ENCODE measurements at places on chromosomes 4 and X.

GRCh38 chr4:82583897-82584587 is 22.3 kb upstream of the TMEM150C start:
- no peak for DNase-seq

- DNase-seq = no peak
These were observed 6.7 kb upstream of the RUFY3 start for GRCh38 chr4:70715097-70715496.

DNA sequence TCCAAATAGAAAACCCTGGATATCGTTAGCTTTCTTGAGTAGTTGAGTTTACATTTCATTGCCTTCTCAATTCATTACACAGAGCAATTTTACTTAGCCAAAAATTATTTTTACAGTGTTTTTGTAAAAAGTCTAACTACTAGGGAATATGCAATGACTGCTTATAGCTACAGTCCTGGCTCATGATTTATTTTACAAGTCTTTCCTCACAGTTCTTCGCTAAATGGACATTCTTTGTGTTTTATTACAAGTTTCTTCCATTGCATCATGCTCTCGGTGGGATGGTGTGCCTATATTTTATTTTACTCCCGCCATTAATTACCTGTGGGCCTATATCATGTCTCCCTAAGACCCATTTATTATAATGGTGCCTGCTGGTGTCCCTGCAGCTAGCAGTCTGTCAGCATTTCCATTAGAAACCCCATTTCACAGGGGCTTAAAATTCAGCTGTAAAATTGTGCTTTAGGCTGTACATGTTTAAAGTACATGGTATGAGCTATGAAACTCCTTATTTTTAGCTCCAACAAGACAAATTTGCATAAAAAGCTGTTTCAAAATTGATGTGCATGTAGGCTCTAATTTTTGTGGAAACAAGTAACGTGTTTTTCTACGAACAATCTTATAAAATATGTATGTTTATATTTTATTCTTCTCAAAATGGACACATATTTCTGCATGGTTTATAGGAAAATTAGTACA is 227.4 kb downstream of the SLC7A11 start:
- no peak for DNase-seq

GRCh38 chr4:30429813-30430761 is 290.1 kb upstream of the PCDH7 start:
- DNase-seq = no peak

- DNase-seq = no peak
These were observed 1679.2 kb upstream of the TENM3 start for GRCh38 chr4:180564026-180564425.

GRCh38 chr4:24235618-24236017 is 345.8 kb upstream of the PPARGC1A start:
- DNase-seq = no peak

DNA sequence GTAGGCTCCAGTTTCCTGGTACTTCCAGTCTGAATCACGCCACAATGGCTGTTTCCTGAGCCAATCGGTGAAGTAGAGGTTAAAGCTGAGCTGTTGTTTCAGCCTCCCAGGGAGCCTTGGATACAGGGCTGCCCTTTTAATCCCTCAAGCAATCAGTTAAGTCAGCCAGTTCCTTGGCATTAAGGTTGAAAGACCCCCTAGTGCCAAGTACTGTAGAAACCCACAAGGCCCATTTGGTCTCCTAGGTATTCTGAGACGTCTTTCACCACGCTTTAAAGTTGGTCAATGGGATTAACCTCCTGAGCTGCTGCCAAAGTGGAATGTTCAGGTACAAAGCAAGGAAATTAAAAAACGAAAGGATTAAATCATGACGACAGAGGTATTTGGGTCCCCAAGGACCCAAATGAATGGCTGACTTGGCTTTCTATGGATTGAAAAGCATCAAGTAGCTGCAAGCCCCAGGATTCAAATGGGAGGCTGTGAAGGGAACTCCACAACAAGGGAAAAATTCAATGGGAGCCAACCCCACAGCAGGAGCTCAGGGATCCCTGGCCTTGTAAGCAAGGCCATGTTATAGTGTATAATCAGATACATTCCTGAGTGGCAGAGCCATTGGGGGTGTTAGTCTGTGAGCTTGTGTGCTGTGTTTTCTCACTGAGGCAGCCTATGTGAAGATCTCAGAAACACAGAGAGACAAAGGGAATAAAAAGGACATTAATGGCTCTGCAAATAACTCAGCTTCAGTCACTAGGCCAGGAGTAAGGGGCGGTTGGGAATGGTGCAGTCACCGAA is 86.0 kb downstream of the ATG4A start:
- no peak for DNase-seq

GRCh38 chrX:102708900-102709299 is 3.3 kb upstream of the GPRASP2 start:
- DNase-seq = no peak

DNA sequence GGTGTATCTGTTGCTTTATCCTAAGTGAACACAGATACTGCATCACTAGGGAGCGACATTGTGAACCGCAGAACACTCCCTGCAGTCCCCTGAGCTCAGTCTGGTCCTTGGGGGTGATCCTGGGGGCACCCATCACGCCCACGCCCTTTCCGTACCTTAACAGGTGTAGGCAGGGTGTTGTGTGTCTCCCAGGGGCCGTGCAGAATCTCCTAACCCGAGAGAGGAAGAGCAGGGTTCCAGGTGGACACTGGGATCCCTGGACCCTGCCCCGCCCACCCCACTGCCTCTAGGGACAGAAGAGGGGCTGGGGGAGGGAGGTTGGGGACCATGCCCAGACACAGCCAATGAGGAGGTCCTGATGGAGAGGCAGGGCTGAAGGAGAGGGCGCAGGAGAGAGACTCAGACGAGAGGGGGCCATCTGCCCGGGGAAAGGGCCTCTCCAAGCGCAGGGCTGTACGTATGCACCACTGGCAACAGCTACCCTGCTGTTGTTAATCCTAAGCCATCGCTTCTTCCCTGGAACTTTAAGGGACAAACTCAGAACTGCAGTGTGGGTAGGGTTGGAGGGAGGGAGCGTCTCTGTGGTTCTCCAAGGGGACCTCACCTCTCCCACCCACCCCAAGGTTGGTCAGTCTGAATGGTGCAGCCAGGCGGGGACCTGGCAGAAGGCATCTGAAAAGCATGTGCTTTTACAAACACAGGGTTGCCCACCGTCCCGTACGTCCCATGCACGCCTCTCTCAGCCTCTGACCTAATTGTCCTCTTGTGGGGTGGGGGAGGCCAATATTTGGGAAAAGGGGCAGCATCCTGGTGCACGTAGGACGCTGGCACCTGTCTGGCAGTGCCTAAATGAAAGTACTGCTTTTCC is 2.5 kb downstream of the P2RY8 start:
- peak; percentile 29 for DNase-seq

DNA sequence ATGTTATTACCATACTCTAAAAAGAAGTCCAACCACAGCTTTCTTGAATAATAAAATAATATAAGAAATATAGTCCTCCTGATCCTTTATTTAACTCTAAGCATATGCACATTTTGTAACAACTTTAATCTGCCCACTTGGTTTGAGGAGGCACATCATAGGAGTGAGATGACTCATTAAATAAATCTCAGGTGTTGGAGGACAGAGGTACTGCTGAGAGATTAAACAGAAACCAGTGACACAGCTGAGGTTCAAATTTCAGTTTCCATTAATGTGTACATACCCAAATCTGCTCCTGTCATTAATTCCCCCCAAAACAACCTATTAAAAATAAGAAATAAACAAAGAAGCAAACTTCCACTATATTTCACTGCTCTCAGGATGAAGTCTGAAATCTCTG is 211.0 kb downstream of the KCTD8 start:
- no peak for DNase-seq

DNA sequence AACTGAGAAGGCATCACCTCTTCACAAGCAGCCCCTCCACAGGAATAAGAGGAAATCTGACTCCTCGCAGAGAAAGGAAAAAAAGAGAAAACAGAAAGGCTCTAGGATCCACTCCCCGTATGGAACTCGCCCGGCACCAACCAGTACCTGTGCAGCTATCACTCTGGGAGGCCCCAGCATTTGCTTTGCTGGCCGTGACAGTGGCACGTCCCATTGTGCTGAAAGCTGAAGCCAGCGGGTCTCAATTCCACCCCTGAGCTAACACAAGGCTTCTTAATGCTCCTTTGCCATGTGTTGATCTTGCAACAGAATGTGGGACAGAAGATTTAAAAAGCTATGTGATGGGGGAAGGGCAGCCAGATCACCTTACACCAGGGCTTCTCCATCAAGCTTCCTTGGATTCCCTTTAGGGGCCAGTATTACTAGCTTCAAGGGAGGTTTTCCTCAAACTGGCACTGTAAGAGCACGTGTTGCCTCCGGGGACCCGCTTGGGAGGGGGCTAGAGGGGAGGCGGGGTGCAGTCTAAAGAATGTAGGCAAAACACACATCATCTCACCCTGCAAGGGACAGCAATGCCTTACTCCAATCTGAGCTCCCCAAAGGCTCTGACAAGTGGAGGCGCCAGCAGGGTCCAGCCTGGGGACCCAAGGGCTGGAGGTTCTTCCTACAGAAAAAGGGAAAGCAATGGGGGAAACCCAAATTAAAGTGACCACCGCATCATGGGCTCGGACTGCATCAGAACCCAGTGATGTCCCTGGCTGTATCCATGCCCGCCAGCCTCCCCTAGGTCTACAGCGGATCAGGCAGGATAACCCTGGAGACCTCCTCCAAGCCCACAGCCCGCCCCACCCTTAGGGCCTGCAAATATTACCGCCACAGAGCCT is 1.2 kb downstream of the USP46 start:
- DNase-seq = no peak

DNA sequence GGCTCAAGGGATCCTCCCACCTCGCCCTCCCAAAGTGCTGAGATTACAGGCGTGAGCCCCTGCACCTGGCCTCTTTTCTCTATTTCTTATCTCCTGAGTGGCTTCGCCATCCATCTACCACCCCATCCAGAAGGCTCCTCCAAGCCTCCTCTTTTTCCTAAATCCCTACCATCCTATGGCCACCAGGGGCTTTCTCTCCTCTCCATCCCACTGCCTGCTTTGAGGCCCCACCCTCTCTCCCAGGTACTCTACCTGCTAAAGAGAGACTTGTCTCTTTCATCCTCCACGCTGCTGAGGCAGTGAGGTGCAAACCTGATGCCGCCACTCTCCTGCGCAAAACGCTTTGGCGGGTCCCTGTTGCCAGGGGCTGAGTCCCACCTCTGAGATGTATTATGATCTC is 7.0 kb downstream of the RS1 start:
- DNase-seq = no peak

DNA sequence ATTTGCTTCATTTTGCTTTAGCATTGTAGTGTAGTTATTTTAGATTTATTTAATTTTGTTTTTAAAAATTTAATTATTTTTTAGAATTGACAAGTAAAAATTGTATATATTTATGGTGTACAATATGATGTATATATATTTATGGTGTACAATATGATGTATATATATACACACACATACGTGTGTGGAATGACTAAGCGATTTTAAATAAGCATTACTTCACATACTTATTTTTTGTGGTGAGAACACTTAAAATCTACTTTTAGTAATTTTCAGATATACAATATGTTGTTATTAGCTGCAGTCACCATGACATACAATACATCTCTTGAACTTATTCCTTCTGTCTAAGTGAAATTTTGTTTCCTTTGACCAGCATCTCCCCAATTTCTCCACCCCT is 172.9 kb downstream of the SPRY1 start:
- DNase-seq = no peak

- no peak for DNase-seq
These were observed 351.0 kb upstream of the SPANXN1 start for GRCh38 chrX:144896323-144896722.

GRCh38 chr4:6116696-6117285 is 83.6 kb downstream of the JAKMIP1 start:
- no peak for DNase-seq

DNA sequence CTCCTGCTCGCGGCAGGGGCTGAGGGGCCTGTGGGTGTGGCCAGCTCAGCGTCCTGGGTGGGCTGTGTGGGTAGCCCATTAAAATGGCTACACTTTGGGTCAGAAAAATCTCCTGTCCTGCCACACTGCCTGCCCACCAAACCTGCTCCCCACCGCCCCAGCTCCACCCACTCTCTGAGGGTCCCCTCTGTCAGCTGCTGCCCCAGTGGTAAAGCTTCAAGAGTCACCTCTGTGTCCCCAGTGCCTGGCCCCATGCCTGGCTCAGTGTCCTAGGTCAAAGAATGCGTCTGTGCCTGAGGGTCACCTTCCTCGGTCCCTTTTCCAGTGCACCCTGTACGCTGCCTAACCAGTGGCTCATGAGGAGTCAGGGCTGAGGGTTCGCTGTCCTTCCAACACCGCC is 24.9 kb upstream of the TADA2B start:
- DNase-seq = no peak

DNA sequence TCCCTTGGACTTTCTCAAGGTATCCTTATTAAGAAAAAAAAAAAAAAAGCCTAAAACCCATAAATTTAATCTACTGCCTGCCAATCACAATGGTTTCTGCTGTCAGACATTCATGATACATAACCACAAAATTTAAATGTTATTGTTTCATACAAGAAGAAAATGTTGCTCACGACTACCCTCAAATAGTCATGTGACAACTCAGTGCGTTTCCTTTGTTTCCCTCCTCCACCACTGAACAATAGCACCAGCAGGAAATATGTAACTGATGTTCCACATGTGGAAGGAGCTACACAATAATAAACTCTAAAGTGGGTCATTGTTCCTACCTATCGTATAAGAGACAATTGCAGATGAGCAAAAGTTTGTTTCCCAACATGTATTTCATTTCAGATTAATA is 244.1 kb upstream of the EDNRA start:
- DNase-seq = no peak

GRCh38 chr4:1297023-1297395 is 7.3 kb downstream of the MAEA start:
- DNase-seq = no peak

- no peak for DNase-seq
These were observed 599.3 kb downstream of the RAPGEF2 start for GRCh38 chr4:159702200-159702599.

DNA sequence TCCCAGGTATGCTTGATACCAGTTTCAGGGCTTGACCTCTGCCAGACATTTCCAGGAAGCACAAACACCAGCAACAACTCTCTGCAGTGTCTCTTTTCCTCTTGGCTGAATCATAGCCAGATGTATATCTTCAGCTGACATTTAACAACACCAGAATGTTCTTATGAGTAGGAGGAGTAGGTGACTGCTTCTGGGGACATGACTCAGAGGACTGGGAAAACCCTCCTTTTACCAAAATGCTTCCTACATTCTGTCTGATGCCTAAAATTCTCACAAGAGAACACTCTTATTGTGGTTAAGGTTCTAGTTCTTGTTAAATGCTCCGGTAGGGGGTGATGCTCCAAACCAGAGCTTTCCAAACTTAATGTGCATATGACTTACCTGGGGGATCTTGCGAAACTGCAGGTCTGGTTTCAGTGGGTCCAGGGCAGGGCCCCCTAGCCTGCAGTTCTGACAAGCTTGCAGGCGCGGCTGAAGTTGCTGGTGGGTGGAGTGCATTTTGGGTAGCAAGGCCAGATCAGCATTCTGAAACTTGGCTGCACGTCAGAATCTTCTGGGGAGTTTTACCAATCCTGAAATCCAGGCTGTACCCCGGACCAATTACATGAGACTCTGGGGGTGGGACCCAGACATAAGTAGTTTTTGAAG is 329.3 kb upstream of the RPS6KA3 start:
- DNase-seq = no peak

- DNase-seq = no peak
These were observed 580.9 kb upstream of the ZFP42 start for GRCh38 chr4:187414716-187415115.

Measured in activated gamma-delta T cell treated with Interleukin-2 at 50 U/mL for 16 hours (primary cell).